ENCODE measurements at places on chromosomes 16 and 17.

- no peak for DNase-seq
These were observed 40.2 kb downstream of the CPPED1 start for GRCh38 chr16:12763517-12763916.

DNA sequence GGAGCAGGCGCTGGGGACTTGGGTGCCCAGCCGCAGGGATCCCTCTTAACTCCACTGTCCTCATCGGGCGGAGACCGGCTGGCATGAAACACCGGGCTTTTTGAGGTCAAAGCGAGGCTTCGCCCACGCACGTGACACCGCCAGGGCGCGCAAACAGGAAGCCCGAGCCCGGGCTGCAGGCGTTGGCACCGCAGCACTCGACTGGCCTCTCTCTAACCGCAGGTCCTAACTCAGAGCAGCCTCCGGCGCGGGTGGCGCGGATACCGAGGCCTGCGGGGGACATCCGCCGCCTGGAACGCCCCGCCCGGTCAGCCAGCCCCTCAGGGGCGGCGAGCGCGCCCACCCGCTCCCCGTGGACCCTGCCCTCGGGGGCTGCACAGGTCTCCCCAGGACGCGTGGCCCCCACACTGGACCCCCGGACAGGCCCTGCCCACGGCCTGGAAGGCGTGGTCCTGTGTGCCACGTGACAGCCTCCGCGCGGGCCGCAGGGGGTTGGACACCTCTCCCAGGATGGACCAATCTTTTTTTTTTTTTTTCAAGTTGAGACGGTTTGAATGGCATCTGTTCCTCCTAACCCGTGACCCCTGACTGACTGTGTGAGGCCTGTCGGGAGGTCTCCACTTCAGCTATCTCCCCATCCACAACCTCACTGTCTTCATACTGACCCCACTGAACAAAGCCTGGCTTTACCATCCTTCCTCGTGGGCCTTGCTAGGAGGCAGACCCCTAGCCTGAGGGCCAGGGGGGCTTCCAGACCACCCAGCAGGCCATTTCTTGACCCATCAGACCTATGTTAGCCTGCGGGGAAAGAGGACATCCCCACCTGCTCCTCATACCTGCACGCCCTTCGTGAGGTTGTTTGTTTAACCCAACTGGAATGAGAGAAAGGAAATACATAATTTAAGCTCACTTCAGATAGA is 8.4 kb upstream of the SLC47A2 start:
- peak; percentile 65 for DNase-seq

GRCh38 chr16:686459-687260 is 2.5 kb upstream of the JMJD8 start:
- DNase-seq: no peak

- DNase-seq: no peak
These were observed 103.4 kb upstream of the IRX3 start for GRCh38 chr16:54389836-54390494.

DNA sequence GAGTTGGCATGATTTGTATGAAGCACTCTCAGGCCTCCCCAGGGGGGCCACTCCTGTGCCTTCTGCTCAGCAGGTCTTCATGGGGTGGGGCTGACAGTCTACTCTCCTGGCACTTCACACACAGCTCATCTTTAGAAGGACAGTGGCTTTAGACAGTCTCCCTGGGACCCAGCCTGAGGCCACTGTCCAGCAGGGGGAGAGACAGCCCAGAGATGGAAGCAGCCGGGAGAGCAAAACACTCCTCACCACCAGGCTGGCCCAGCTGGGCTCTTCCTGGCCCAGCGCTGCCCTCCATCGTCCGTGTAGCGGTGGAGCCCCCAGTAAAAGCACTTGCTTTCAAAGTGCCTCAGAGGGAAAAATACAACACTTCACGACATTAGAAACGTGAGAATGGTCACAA is 62.0 kb upstream of the CRHR1 start:
- DNase-seq: no peak

DNA sequence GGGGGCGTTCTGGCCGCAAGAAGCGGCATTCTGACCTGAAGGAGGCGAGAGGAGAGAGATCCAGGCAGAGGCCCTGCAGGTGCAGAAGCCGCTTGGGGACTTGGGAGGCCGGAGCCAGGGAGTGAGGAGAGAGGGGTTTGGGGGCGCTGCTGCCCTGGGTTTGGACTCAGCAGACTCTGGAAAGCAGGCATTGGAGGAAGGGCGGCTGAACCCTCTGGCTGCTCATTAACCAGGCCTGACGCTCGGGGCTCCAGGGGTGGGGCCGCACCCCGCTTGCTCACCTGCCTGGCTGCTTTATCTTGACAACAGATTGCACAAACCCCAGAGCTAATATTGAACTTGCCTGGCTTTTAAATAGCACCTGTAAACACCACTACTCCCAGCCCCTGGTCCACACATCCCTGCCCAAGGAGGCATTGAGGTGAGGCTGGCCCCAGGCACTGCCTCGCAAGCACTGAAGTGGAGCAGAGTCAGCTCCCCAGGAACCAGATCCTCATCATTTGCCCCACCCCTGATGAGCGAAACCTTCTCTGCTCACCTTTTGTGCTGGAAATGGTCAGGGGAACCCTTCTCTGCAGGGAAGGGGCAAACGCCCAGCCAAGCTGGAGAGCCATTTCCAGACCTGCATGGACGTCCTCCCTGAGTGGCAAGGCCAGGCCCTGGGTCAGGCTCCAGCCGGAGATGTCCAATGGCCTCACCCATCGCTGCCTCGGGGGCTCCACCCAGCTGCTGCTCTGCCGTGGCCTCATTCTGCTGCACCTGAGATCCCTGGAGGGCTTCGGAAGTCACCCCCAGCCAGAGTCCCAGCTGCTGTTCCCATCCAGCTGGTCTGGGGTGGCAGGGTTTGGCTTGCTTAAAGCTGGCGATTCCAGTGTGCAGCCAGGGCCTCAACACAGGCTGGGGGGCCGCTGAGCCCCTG is 190.2 kb upstream of the GSE1 start:
- no peak for DNase-seq

GRCh38 chr17:2610195-2611175 is 17.0 kb downstream of the PAFAH1B1 start:
- no peak for DNase-seq

DNA sequence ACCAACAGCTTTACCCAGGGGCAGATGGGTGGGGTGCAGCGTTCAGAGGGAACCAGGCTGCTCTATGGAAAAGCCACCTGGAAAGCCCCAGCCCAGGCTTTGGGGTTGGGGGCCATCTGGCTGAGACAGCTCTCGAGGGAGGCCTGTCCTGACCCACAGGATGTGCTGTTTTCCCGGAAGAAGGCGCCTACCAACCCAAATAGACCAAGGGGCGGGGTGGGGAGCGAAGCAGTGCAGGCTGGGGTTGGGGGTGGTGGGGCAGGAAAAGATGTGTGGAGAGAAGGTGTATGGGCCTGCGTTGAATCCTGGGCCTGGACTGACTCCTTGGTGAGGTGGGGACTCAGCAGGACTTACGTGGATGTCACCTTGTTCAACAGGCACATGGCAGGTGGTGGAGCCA is 87.9 kb downstream of the N4BP1 start:
- DNase-seq: no peak

DNA sequence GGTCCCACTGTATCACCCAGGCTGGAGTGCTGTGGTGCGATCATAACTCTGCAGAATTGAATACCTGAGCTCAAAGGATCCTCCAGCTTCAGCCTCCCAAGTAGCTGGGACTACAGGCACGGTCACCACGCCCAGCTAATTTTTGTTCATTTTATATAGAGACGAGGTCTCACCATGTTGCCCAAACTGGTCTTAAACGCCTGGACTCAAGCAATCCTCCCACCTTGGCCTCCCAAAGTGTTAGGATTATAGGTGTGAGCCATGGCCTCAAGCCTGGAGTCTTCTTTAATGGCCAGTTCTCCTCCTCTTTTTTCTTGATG is 484 bp downstream of the CD300LB start:
- DNase-seq: no peak

- no peak for DNase-seq
These were observed 214.2 kb downstream of the MAF start for GRCh38 chr16:79386299-79386698.

- DNase-seq: no peak
These were observed 11.6 kb upstream of the GP1BA start for GRCh38 chr17:4920351-4921048.

GRCh38 chr17:50884439-50885311 is 18.5 kb upstream of the TOB1 start:
- DNase-seq: no peak

GRCh38 chr16:87336434-87337240 is 19.4 kb upstream of the C16orf95 start:
- no peak for DNase-seq

- DNase-seq: no peak
These were observed 17.2 kb downstream of the MNT start for GRCh38 chr17:2383628-2384167.

GRCh38 chr16:85213926-85214675 is 101.8 kb upstream of the CIBAR2 start:
- DNase-seq: no peak

- DNase-seq: no peak
These were observed 5.0 kb upstream of the KRT13 start for GRCh38 chr17:41510251-41511065.

GRCh38 chr17:391850-392249 is 39.2 kb upstream of the RPH3AL start:
- no peak for DNase-seq

GRCh38 chr17:74544991-74545842 is 698 bp downstream of the CD300C start:
- DNase-seq: no peak

- no peak for DNase-seq
These were observed 28.8 kb upstream of the ABCC11 start for GRCh38 chr16:48276102-48276501.

- no peak for DNase-seq
These were observed 12.5 kb downstream of the KIF18B start for GRCh38 chr17:44935116-44935515.

- peak; percentile 29 for DNase-seq
These were observed 18.2 kb upstream of the TBX21 start for GRCh38 chr17:47714773-47715396.

GRCh38 chr16:89201439-89202377 is 1.4 kb upstream of the SLC22A31 start:
- DNase-seq: peak; percentile 85

DNA sequence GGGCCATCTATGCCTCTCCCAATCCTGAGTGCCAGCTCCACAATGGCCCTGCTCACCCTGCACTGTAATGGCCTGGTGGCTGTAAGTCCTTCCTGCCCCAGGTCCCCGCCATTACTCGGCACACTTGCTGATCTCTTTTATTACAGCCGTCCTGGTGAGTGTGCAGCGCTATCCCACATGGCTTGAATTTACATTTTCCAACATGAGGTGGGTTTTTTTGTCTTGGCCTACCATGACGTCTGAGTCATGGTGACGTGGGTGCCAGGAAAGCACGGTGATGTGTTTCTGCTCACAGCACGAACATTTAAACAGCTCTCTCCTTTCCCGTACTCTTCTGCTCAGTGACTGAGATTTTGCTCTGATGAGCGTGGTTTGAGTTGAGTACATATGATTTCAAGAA is 55.2 kb upstream of the FOXF1 start:
- DNase-seq: no peak

GRCh38 chr16:23149993-23150364 is 727 bp upstream of the USP31 start:
- DNase-seq: no peak

GRCh38 chr17:40734018-40734417 is 21.1 kb downstream of the KRT25 start:
- no peak for DNase-seq

GRCh38 chr17:21210411-21211076 is 3.4 kb downstream of the TMEM11 start:
- DNase-seq: no peak

DNA sequence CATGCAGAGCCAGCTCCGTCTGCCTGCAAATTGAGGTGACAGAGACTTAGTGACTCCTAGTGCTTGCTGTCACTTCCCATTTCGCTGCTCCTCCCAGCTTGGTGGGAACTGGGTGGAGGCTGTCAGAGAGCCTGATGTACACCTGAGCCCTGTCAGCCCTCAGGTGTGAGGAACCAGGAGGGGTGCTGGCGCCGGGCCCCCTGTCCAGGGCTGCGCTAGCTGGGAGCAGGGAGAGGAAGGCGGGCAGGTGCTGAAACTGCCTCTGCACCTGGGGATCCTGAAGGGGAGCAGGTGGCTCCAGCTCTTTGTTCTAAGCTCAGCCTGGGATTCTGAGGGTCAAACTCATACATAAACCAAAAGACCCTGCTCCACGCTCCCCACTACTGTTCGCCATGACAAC is 10.8 kb upstream of the WSCD1 start:
- no peak for DNase-seq

- no peak for DNase-seq
These were observed 14.6 kb upstream of the CDH15 start for GRCh38 chr16:89156740-89157645.

- DNase-seq: no peak
These were observed 33.5 kb upstream of the EMP2 start for GRCh38 chr16:10613785-10614485.

GRCh38 chr17:55764610-55765009 is 13.8 kb downstream of the PCTP start:
- DNase-seq: no peak

- DNase-seq: no peak
These were observed 84.4 kb downstream of the FOXL1 start for GRCh38 chr16:86662740-86663139.

- DNase-seq: no peak
These were observed 30.9 kb downstream of the MRC2 start for GRCh38 chr17:62658136-62658920.

DNA sequence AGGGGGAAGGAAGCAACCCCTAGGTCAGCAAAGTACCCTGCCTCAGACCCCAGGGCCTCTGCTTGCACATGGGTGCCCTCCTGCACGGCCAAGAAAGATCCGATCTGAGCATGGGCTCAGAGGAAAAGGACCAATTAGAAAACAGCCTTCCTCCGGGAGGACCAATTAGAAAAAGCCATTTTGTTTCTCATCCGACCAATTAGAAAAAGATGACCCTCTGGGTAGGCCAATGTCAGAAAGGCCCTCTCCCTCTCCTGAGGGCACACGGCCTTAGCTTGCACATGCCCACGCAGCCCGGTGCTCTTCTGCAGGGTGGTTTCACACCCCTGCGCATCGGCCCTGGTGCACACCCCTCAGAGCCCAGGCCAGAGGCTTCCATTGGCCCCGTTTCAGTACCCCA is 5.1 kb upstream of the CISD3 start:
- no peak for DNase-seq

- DNase-seq: no peak
These were observed 6.6 kb upstream of the ATP6V0C start for GRCh38 chr16:2507052-2507659.

DNA sequence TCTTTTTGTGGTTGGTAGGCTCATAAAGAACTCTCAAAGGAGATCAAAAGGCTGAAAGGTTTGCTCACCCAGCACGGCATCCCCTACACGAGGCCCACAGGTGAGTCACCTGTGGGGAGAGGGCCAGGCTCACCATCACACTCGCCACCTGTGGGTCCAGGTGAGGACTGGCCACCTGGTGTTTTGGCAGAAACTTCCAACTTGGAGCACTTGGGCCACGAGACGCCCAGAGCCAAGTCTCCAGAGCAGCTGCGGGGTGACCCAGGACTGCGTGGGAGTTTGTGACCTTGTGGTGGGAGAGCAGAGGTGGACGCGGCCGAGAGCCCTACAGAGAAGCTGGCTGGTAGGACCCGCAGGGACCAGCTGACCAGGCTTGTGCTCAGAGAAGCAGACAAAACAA is 11.1 kb downstream of the GNPTG start:
- DNase-seq: no peak

All from stimulated activated naive CD8-positive, alpha-beta T cell treated with anti-CD3 and anti-CD28 coated beads, Interleukin-15, Interleukin-2, amounts not matched to agents 100 U/mL and 50 U/mL, for 24 hours (primary cell).